Occipital lobe (tissue), 3 donors: ENCODE measurements at places on chromosomes 6 and 20. TPM values are rescaled to one million over a fixed set of nuclear protein-coding genes. Genes with fewer than 3 reads are reported as not detected.

EYS gene
- total RNA-seq: 0.78 TPM

MUC22 gene
- not detected for total RNA-seq

TMEM170B gene
- total RNA-seq: 59.0 TPM

PTPN1 gene
- 15.9 TPM for total RNA-seq

SLC17A1 gene
- total RNA-seq: not detected

RIPPLY2 gene
- total RNA-seq: 12.9 TPM

LAMA5 gene
- 11.2 TPM for total RNA-seq
